Trophoblast cell (in vitro differentiated cells and primary cell): ENCODE measurements at places on chromosomes 6 and 20.
A peak's percentile ranks its signal among the peaks of the same experiment; 100 is the strongest.

- no peak for DNase-seq
These were observed 140.7 kb downstream of the HTR1B start for GRCh38 chr6:77322604-77323003.

GRCh38 chr20:44851545-44851944 lies 34.0 kb upstream of the YWHAB start:
- no peak for DNase-seq

- no peak for DNase-seq
These were observed 33.0 kb downstream of the PIGU start for GRCh38 chr20:34643928-34644327.

- DNase-seq: no peak
These were observed 1.6 kb downstream of the CPNE5 start for GRCh38 chr6:36837686-36838085.

DNA sequence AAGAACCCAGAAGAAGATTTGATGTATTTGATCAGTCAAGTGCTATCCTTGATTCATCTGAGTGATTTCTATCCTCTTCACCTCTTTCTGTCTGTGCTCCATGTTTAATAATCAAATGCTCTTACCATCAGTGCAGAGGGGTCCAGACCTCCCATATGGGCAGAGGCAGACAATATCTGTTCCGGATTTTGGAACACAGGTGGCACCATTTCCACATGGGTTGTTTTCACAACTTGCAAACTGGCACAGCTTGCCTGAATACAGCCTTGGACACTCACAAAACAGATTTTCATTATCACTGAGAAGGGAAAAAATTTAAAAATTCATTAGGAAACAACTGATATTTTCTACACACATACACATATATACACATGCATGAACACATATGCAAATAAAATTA lies 228.5 kb downstream of the PHF3 start:
- DNase-seq: no peak

GRCh38 chr6:166346965-166347364 lies 4.6 kb upstream of the SFT2D1 start:
- DNase-seq: no peak

DNA sequence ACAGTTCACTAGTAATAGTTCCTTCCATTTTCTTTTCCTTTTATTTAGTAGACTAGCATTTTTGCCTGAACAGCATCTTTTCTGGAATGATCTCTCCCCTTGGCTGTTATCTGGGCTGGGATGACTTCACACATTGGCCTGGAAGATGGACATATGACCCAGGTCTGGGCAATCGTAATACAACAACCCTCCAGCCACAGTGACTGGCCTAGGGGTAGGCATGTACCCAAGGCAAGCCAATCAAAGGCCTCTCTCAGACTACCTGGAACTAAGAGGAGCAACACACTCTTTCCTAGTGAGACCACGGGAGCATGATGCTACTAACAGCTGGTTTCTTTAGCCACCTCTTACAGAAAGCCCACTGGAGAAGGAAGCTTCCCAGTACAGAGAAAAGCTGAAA lies 252.2 kb downstream of the GMPR start:
- DNase-seq: no peak

DNA sequence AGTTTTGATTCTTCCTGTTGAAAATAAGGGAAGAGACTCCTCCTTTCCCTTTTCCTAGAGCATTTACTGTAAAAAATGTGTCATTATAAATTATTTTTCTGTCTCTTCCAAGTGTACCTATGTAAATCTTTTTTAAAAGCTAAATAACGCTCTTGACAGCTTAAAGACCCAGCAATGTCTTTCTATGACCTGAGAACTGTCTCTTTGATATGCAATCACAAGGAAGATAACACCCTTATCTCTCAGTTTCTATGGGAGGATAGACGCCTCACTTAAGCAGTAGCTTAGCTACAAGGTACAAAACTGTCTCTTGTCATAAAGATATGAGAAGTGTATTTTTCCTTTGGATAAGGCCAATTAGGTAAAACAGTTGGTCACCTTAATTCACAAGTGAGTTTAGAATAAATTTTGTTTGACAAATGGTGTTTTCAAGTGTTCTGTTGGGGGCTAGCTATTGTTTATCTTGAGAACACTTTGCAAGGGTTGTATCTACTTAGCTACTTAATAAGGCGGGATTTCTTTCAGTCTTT lies 980.6 kb upstream of the EYS start:
- DNase-seq: no peak

GRCh38 chr6:3518356-3519190 lies 61.7 kb upstream of the SLC22A23 start:
- peak; percentile 97 for DNase-seq
